ENCODE measurements at places on chromosomes 16 and 17.

DNA sequence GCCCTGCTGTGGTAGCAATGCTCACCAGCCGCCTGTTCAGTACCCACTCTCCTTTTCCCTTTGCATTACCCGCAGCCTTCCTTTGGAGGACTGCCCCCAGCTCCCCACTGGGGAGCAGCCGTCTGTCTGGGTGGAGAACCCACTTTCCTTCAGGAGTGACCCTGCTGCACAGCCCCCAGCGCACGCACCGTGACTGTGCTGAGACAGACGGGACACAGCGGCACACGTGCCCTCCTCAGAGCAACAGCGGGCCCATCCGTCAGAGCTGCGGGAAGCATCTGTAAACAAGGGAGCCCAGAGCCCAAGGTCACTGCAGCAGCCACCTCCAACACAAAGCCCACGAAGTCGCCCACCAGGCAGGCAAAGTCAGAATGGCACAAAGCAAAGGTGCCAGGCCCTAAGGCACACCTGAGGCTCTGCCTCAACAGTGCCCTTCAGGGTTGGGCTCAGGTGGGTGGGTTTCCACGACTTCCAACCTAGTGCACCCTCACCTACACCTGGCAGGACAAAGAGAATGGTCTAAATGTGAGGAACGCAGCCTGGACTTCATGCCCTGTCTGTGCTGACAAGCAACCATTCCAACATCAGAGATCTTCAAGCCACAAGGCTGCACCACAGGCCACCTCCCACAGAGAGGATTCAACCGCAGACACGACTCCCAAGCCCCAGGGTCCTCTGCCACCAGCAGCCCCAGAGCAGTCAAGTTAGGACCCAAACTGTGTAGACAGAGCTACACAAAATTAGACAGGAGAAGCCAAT is 9.9 kb downstream of the AXIN1 start:
- DNase-seq, result no peak

- DNase-seq, result no peak
Measured at GRCh38 chr17:39208136-39208535, 8.1 kb downstream of the RPL19 start.

DNA sequence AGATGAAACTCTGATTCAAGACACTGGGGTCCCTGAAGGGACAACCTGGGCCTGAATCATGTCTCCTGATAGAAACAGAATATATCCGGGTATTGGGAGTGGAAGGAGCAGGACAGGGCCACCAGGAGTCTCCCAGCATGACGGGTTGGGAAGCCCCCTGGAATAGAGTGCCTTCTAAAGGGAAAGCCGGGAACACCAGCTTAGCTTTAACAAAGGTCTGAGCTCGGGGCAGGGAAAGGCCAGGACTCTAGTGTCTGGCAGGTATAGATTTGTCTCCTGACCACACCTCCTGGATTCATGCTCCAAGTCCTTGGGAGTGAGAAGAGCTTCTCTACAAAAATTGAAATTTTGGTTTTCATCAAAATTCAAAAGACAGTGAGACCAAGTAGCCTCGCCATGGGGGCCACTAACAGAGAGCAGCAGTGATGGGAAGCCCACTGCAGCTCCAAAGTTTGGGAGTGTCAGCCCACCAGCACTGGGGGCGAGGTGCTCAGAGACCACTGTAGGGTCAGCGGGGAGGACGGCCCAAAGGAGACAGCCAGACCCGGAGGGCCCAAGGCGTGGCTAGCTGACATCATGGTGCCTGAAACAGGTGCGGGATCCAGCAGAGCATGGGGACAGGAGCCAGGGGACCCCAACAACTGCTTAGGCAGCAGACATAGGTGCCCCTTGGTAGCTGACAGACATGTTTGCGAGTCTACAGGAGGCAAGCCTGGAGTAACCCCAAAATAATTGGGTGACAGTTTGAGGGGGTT is 81.0 kb downstream of the C16orf78 start:
- no peak for DNase-seq

GRCh38 chr17:78142119-78142861 is 3.9 kb upstream of the C17orf99 start:
- DNase-seq, result no peak

- DNase-seq, result no peak
Measured at GRCh38 chr17:57475796-57476195, 219.5 kb downstream of the MSI2 start.

DNA sequence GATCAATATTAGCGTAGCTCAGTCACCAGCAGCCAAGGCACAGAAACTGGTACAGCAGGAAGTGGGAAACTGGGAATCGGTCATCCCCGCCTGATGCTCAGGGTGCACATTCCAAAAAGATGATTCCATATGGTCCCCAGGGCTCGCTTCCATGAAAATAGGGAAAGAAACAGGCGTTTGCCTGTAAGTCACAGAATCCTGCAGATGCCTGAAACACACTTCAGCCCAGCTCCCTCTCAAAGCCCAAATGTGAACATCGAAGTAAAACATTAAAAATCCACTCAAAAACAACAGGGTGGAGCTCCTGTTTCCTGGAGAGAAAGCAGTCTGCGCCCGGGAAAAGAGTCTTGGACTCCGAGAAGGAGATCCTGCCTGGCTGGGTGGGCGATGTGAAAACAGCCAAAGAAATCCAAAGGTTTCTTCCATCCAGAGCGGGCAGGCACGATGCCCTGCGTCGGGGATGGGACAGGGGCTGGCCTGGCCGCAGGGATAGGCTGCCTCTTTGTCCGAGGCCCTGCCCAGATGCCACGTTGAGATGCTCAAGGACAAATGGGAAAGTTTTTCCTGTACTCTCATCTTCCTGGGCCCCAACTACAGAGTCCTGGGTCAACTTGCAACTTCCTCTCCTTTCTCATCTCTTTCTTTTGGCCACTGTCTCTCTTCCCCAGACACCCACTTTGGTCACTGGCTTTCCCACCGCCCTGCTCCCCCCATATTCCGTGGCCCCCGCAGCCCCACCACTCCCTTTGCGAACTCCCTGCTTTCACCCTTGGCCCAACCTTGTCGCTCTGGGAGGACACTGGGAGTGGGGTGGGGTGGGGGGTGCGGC is 743 bp downstream of the WIPI1 start:
- peak; percentile 29 for DNase-seq

- DNase-seq, result no peak
Measured at GRCh38 chr17:47213540-47213939, 4.4 kb downstream of the MYL4 start.

GRCh38 chr16:79325226-79325945 is 275.2 kb downstream of the MAF start:
- DNase-seq, result no peak

GRCh38 chr17:60594734-60595133 is 5.3 kb upstream of the PPM1D start:
- no peak for DNase-seq

All from GM13976 (cell line).